ENCODE measurements at places on chromosomes 3 and 15.

DNA sequence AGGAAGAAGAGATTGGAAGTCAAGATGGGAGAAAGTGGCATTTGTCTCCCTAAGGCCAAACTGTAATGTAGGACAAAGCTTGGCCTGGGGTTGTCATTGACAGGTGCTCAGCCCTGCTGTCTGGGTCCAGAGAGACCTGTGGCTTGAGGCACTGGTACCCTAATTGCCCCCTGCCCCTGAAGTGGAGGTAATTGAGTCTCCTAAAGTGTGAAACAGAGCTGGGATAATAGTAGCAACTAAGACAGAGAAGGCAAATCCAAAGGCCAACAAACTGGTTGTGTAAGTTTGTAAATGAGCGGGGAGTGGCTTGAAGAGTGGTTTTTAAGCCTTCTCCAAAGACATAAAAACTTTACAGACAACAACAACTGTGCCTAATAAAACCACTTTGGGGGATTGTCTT is 264.2 kb upstream of the ROPN1 start:
- no peak for DNase-seq

- DNase-seq = peak; percentile 52
Measured at GRCh38 chr3:13884851-13885703, 5.2 kb upstream of the WNT7A start.

- DNase-seq = no peak
Measured at GRCh38 chr15:61076598-61077170, 152.4 kb downstream of the RORA start.

DNA sequence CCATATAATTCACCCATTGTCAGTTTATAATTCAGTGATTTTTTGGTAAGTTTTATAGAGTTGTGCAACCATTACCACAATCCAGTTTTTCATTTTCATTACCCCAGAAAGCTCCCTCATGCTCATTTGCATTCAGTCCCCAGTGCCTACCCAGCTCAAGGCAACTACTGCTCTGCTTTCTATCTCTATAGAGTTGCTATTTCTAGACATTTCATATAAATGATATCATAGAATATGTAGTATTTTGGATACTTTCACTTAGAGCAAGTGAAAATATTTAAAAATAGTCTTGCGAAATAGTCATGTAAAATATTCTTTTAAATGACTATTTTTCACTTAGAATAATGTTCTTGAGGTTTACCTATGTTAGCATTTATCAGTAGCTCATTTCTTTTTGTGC is 42.1 kb downstream of the ZNF654 start:
- DNase-seq = no peak

DNA sequence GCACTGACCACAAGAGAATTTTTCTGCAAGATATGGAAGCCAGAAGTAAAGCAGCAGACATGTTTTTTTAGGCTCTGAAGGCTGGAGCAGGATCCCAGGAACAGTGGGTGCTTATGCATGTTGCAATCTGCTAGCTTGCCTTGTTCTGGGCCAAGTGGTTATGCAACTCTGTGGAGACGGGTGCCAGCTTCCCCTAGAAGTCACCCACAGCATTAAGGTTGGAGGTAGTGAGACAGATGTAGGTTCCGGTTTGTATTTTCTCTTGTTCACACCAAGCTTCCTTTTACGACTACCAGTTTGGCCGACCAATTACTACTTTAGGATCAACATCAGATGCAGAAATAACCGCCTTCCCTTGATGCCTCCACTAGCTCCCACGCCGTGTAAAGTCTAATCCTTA is 11.1 kb downstream of the DPH3 start:
- no peak for DNase-seq

- DNase-seq = no peak
Measured at GRCh38 chr3:126850370-126851085, 132.4 kb upstream of the PLXNA1 start.

- DNase-seq = no peak
Measured at GRCh38 chr15:92845126-92845508, 55.0 kb upstream of the CHD2 start.

- DNase-seq = no peak
Measured at GRCh38 chr3:134253475-134254226, 3.0 kb upstream of the RYK start.

- no peak for DNase-seq
Measured at GRCh38 chr3:106068381-106068780, 199.6 kb upstream of the CBLB start.

DNA sequence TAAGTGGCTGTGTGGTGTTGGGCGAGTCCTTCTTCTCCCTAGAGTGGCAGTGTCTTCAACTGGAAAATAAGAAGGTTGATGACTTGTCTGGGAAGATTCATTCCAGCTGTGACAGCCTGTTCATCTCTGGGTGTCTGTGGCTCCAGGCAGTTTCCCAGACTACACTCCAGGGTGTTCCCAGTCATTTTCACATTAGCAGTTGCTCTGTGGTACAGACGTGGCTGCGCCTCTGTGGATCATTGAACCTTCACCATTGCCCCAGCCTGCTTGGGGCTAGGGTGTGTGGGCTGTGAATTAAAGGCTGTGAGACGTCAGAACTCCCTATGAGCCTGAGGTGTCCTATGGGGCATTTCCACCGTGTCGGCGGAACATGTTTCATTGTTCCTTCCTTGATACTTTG is 239.6 kb upstream of the NR2E3 start:
- no peak for DNase-seq
